ENCODE measurements at places on chromosomes 16 and 17.
A peak's percentile ranks its signal among the peaks of the same experiment; 100 is the strongest.

- DNase-seq, result no peak
These were observed 404.9 kb upstream of the EEF2KMT start for GRCh38 chr16:5502467-5502869.

- no peak for DNase-seq
These were observed 29.3 kb downstream of the GLP2R start for GRCh38 chr17:9855036-9855435.

DNA sequence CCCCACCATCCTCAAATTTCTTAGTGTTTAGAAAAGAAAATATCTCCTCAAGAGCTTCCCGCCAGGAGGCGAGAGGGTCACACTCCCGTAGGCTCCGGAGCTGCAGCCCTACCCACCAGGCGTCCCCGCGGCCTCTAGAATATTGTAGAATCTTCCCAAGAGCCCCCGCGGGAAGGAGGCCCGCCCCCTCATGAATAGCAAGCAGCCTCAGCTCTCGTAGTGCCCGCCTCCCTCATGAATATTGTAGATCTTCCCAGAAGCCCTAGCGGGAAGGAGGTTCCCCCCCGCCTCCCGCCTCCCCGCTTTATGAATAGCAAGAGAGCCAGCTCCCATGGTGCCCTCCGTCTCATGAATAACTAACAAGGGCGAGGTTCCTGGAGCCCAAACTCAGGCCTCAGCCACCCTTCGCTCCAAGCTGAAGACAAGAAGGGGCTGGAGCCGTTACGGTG, at the start of gene FBXO47:
Gene FBXO47, minus strand, starts transcription at position 114 of the 449 bp plus-strand sequence. CDS start 4,378 bp downstream, outside the sequence.
- DNase-seq, result peak; percentile 81

DNA sequence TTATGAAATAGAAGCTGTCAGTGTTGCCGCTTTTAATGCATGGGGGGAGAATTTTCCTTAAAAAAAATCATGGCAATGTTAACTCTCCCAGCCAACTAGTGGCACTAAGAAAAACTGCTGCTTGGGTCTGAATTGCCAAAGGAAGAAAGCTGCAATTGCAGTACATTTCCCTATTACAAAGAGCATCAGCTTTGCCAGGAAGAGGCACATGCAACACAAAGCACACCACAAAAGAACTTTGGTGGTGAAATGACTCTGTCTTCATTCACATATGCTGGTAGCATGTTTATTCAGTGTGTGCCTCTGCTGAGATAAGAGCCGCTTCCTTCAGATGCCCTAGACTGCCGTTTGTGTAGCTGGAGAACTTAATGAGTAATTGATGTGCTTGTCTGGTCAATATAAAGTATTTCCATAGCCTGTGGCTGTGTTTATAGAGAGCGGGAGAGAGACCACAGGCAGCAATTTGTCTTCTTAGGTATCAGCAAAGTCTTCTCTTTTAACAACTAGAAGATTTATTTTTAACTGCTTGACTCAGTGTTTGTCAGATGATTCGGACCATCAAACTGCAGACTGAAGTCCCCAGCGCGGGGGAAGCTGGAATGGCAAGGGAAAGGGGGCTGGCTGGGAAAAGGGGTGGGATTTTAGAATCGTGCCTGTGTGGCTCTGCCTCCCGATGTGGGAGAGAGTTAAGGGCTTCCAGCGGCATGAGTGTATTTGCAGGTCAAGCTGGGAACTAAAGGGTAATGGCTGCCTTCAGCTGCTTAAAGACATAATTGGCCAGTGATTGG, 115.1 kb downstream of the MRTFB start:
- DNase-seq, result no peak

DNA sequence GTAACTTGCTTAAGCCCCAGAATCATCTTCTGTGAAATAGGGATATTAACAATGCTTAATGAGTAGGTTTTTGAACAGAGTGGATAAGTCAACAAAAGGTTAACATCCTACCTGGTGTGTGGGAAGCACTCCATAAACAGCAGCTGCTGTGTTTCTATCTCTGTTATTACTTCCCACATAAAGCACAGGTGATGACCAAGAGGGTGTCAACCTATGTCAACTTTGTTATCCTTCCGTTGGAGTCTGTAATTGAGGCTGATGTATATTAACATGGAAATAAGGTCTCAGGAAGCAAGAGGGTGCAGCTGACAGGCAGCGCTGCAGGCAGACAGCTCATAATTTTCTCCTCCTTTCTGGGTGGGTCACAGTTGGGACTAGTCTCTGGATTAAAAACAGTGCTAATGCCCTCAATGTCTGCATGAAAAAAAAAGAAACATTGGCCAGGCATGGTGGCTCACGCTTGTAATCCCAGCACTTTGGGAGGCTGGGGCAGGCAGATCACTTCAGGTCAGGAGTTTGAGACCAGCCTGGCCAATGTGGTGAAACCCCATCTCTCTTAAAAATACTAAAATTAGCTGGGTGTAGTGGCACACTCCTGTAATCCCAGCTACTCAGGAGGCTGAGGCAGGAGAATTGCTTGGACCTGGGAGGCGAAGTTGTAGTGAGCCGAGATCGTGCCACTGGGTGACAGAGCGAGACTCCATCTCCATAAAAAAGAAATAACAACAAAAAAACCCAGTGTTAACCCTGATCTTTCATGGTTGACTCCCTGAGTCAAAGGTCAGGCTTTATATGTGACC, 269.6 kb downstream of the SNX29 start:
- no peak for DNase-seq

DNA sequence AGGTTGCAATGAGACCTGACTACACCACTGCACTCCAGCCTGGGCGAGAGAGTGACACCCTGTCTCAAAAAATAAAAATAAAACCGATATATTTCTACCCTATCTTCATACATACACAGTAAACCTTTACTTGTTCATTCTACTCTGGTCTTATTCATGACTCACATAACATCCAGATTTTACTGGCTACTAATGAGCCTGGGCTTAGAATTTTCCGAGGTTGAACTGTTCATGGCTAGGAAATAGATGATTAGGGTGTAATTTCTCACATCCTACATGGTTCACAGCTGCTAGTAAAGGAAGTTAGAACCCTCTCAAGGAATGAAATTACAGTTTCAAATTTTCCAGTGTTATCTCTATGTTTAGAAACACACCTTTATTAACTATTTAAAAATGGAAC, 14.7 kb downstream of the GSPT1 start:
- DNase-seq, result no peak

GRCh38 chr16:20681821-20682760, 15.4 kb downstream of the ACSM1 start:
- DNase-seq, result no peak

DNA sequence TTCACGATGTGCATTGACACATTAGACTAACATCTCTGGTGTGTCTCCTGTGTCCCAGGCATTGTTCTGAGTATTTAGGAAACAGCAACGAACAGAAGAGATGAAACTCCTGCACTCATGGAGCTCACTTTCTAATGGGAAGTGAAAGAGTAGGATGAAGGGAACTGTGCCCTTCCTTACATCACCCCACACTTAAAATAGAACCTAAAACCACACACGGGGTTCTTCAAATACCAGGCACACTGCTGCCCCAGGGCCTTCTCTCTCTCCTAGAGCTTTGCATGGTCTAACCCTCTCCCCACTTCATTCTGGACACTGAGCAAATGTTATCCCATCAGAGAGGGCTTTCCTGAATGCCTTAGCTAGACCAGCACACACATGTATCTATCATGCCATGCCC, 33.7 kb downstream of the TRIM25 start:
- DNase-seq, result no peak

- no peak for DNase-seq
These were observed 502.9 kb downstream of the NPIPA7 start for GRCh38 chr16:16881814-16882213.

All from T-cell (primary cell).